ENCODE measurements at places on chromosomes 2 and 18.

DNA sequence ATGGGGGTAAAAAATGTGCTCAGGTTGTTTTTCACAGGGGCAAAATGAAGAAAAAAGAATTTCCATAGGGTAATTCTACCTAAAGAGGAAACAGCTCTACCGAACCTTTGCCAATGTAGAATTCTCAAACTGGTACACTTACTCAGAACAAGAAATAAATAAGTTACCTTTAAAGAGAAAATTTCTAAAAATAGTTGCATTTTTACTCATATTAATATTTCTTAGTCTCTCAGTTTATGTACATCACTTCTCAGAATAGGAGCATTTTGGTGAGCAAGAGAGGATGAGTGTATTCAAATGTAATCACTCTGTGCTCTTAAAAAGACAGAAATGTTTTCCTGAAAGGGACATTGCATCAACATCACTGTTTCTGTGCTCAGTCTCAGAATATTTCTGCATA is 574.7 kb upstream of the SLC8A1 start:
- DNase-seq: no peak

- DNase-seq: no peak
Observed at GRCh38 chr18:70459731-70460130, 170.9 kb downstream of the SOCS6 start.

DNA sequence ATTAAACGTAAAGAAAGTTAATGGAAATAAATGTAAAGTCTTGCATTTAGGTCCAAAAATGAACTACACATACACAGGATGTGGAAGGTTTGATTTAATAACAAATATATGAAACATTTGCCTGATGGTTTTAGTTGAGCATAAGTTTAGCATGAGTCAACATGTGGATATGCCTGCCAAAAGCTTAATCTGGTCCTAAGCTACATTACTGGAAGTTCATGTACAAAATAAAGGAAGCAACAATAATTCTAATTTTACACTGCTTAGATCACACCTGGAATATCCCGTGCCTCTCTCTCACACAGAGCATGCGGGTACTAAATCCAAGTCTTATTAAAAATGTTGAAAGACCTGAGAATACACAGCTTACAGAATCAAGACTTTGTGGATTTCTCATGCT is 276.5 kb upstream of the NRP2 start:
- DNase-seq: no peak

DNA sequence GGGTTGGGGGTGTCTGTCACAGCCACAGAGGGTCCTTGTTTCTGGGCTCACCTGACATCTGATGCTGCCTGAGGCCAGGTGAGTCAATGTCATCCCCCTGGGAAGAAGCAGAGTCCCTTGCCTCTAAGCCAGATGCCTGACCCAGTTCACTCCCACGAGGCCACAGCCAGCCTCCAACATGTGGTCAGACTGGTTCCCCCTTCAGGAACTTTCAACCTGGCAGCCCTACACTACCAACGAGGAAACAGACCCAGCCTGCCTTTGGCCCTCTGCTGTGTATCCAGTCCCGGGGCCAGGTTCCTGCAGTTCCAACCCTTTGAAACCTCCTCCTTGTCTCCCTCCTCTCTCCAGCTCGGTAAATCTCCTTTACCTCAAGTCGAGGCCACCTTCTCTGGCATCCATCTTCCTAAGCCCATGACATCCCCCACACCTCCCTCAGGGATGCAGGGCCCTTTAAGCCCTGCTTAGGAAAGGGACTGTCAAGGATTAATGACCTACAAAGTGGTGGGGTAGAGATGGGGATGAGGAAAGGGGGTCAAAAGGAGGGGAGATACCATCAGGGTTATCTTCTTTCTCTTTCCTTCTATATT is 49.2 kb upstream of the SMAD2 start:
- no peak for DNase-seq

- no peak for DNase-seq
Observed at GRCh38 chr2:188076149-188077056, 215.3 kb upstream of the GULP1 start.

DNA sequence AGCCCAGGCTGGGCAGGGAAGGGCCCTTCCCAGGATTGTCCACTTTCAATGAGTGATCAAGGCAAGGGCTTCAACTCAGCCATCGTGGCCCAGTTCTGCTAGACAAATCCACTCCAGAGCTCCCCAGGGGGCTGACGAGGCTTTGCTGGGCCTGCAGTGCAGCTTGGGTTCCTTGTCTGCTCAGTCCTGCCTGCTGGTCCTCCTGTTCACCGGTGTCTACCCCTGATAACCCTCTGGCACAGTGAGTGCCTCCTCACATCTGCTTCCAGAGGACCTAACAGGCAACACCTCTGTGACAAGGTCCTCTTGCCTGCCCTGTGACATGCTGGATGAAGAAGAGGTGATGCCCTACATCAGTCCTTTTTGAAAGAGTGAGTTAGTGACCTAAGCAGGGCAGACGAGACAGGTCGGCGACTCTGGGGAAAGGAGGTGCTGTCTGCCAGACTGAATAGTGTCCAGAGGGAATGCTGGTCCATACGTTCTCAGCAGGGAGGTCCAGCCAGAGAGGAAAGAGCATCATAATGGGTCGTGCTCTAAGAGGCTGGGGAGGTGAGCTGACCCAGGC is 20.9 kb upstream of the KCNF1 start:
- DNase-seq: no peak

- DNase-seq: no peak
Observed at GRCh38 chr2:47062681-47063537, 92.2 kb downstream of the STPG4 start.

GRCh38 chr2:180505203-180505602 is 475.2 kb upstream of the UBE2E3 start:
- DNase-seq: no peak

Data from activated CD8-positive, alpha-beta memory T cell treated with anti-CD3 and anti-CD28 coated beads, Interleukin-2, amount 50 U/mL, for 4 hours (primary cell).